NAMALWA (cell line): ENCODE measurements at places on chromosomes 16 and 17.

DNA sequence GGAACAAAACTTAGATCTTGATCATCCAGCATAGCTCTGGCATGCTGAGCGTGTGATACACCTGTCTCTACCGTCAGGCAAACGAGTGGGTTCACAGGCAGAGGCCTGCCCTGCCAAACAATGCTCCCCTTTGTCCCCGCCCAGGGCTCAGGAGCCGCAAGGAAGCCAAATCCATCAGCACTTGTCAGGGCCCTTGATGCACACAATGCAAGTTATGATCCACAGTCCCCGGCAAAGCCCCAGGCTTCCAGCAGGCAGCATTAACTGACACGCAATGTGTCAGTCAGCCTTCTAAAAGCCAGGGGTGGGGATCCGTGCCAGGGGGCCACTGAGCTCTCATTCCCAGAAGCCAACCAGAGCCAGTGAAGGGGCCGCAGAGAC is 460.9 kb downstream of the SLC39A11 start:
- DNase-seq, result no peak

GRCh38 chr17:51505450-51505849 is 245.1 kb downstream of the UTP18 start:
- no peak for DNase-seq

- DNase-seq, result no peak
These were observed 38.7 kb downstream of the ZFPM1 start for GRCh38 chr16:88491560-88492310.

DNA sequence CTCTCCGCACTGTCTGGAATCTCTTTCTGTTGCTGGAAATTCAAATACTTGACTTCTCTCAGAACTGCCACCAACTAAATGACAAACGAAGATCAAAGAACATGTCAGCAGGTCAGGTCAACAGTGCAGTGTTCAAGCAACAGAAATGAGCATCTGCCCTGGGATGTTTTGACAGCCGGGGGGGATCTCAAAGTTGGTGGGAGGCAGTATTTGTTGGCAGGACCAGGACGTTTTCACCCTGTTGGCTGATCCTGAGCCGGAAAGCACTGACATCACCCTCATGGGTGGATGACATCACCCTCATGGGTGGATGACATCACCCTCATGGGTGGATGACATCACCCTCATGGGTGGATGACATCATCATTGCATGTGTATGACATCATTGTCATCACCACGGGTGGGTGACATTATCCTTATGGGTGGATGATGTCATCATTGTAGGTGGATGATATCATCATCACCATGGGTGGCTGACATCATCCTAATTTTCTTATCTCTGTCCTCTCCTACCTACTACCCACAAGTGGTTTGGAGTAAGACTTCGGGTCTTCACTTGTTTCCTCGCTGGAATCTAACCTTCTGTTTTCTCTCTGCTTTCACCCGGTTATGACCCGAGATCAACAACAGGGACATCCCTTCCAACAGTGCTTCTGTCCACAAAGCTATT is 18.9 kb downstream of the DNAH17 start:
- peak; percentile 47 for DNase-seq

DNA sequence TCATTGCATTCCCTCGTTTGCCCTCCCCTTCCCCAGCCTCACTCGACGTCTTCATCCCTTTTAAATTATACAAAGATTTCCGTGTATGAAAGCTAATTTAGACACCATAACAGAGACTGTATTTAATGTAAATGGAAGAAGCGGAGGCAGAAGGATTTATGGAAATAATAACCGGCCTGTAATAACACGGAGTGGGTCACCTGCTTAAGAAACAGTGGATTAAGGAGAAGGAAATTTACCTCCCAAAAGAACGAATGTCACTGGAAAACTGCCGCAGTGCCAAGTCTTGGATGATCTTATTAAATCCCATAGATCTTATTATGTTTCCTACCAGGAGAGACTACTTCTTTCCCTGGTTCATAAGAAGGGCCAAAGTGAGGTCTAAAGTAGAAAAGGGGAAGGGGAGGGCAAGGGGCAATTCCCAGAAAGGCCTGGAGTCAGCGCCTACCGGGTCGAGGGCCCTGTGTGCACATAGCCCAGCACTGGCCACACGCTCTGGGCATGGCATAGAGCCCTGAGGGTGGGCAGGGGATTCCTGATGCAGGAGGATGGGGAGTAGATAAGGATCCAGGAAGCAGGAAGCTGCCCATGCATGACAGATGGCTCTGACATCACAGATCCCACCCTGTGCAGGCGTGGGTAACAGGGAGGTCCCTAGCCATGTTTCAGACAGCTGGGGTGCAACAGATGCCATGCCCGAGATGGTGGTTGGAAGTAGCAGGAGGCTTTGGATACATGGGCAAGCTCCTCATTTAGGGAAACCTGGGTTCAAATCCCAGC is 56.2 kb upstream of the RPL38 start:
- no peak for DNase-seq

- no peak for DNase-seq
These were observed 820.0 kb upstream of the EEF2KMT start for GRCh38 chr16:5917436-5918195.
